ENCODE measurements at places on chromosomes 11 and 22. TPM values are rescaled to one million over a fixed set of nuclear protein-coding genes. Genes with fewer than 3 reads are reported as not detected.

The OR8G5 gene
- polyA plus RNA-seq: not detected

The CD248 gene
- 54.0 TPM for polyA plus RNA-seq

The OR4A16 gene
- not detected for polyA plus RNA-seq

The OR2D2 gene
- not detected for polyA plus RNA-seq

GRCh38 chr11:68321293-68322051, 9.1 kb downstream of the LRP5 start:
- no peak for DNase-seq

GRCh38 chr11:77396911-77397310, 77.0 kb downstream of the PAK1 start:
- no peak for DNase-seq

Measured in right renal cortex interstitium (tissue), 3 donors.